ENCODE measurements at places on chromosomes 7 and 10.

DNA sequence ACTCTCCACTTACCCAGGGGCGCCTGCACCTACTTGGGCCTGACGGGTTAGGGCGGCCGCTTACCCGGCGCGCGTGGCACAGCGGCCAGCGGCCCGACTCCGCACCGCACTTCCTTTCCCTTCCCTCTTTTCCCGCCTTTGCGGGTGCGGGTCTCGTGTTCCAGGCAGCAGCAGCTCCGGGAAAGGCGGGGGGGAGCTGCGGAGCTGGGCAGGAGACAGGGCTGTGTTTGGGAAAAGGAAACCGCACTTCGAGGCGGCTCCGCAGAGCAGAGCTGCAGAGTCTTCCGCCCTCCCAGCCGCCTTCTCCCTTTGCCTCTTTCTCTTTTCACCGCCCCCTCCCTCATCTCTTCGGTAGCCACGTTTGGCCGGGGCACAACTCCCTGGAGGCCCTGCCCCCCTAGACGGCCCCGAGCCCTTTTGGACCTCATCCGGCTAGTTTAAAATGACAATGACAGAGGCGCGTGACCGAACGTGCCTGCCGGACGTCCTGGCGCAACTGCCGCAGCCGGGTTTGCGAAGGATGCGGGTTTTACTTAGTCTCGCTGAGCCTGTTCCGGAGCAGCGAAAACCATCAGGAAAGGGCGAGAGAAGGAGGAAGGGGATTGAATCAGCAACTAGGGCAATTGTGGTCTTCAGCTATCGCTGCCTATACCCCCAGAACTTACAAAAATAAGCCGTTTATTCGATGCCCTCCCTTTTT is 7.9 kb upstream of the PAX2 start:
- no peak for DNase-seq

DNA sequence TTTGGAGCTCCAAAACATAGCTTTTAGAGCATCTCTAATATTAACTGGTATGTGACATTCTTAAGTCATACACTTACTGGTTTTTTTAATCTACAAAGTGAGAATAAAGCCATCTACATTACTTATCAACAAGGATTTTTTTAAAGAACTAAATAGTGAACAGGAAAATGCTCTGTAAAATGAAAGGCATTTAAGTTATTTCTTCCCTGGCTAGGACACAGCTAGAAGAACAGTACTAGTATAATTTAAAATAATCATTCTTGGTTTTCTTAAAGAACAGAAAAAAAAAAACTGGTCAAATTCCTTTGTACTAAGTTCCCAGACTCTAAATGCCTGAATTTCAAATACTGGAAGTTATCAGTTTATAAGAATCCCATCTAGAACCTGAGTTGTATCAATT is 139.5 kb downstream of the SRPK2 start:
- DNase-seq = no peak

DNA sequence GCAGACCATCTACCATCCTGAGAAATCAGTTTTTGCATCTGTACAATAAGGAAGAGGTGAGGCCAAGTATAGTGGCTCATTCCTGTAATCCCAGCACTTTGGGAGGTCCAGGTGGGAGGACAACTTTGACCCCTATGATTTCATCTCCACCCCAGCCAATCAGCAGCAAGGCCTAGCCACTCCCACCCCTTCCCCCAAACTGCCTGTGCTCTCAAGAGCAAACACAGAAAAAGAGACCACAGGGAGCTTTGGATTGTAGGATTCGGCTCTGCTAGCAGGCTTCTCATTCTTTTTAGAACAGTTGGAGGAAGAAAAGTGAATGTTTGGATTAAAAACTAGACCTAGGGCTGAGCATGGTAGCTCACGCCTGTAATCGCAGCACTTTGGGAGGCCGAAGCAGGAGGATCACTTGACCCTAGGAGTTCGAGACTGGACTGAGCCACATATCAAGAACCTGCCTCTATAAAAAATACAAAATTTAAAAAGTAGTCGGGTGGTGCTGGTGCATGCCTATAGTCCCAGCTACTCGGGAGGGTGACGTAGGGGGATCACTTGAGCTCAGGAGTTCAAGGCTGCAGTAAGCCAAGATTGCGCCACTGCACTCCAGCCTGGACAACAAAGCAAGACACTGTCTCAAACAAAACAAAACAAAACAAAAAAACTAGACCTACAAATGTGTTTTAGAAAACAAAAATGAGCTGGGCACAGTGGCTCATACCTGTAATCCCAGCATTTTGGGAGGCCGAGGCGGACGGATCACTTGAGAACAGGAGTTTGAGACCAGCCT is 25.1 kb upstream of the PROSER2 start:
- no peak for DNase-seq

DNA sequence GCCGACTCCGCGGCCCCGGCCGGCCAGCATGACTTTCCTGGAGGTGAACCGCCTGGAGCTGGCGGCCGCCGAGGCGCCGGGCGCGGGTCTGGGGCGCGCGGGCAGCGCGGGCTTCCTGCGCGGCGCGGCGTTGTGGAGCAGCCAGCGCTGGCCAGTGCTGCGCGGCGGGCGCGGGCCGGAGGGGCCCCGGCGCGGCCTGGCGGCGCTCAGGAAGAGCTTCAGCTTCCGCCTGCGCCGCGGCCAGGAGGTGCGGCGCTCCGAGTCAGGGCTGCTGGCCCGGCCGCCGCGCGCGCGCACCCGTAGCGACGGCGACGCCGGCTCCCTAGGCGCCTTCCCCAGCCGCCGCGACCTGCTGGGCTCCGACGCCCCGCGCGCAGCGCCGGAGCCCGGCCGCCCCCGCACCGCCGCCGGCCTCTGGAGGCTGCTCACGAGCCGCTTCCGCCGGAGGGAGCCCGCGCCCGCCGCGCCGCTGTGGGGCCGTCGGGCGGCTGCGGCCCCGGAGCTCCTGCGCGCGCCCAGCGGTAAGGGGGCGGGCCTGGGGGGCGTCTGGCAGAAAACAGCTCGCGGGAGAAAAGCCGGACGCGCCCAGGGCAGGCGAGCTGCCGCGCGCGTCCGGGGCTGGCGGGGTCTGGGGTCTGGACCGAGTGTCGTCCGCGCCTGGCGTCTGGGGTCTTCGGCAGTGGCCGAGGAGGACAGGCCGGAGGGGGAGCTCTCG is 29.0 kb downstream of the AGAP3 start:
- DNase-seq = peak; percentile 52

DNA sequence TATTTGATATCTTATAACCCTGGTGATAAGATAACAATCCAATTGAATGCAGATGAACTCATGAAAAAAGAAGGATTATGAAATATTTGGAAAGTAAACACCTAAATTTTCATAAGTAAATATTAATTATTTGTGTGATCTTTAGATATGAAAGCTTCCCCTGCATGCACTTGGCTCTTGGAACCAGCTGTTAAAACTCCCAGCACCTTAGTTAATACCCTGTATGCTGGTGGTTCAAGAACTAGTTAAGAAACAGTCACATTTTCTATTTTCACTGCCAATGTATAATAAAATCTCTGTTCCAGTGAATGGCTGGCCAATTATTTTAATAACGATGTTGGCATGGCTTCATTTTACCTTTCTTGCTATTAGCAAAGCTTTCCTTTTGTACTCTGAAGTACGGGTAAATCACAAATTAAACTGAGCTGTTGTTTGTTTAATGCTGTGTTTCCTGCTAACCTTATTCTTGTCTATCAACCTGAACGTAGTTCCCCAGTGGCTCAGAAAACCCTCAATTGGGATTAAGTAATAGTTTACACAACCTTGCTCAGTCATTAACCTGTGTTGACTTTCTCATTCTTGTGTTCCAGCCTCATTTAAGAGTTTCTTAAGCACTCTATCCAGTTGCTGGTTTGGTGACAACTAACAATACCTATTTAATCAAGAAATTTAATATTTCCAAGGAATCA is 38.9 kb downstream of the MET start:
- no peak for DNase-seq

DNA sequence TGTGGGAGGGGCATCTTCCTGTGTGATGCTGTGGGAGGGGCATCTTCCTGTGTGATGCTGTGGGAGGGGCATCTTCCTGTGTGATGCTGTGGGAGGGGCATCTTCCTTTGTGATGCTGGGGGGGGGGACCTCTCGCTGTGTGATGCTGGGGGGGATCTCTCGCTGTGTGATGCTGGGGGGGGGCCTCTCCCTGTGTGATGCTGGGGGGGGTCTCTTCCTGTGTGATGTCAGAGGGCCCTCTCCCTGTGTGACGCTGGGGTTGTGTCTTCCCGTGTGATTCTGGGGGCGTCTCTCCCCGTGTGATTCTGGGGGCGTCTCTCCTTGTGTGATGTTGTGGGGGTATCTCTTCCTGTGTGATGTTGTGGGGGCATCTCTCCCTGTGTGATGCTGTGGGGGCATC is 27.9 kb upstream of the DPYSL4 start:
- no peak for DNase-seq

- DNase-seq = no peak
Observed at GRCh38 chr10:114550756-114551635, 107.1 kb downstream of the ABLIM1 start.
